Sigmoid colon (tissue), 7 donors: ENCODE measurements at places on chromosomes 7 and 10.
A peak's percentile ranks its signal among the peaks of the same experiment; 100 is the strongest.

DNA sequence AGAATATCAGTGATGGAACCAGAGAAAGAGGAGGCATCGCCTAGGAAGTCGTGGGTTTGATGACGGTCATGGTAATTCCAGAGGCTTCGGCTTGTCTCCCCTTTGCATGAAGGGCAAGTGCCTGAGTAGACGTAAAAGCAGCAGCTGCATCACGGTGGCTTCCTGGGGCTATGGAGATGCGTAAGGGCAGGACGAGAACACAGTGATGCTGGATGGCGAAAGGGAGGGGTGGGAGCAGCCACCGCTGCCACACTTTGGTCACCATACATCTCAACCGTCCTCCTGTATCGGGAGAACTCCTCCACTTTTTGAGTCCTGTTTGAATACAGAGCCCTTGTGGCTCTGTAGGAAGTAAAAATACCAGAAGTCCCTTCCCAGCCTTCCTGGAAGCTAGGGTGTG lies 182.7 kb downstream of the ZMYND11 start:
- DNase-seq: no peak

GRCh38 chr10:125158601-125159485 lies 1.5 kb downstream of the CTBP2 start:
- DNase-seq: peak; percentile 71

DNA sequence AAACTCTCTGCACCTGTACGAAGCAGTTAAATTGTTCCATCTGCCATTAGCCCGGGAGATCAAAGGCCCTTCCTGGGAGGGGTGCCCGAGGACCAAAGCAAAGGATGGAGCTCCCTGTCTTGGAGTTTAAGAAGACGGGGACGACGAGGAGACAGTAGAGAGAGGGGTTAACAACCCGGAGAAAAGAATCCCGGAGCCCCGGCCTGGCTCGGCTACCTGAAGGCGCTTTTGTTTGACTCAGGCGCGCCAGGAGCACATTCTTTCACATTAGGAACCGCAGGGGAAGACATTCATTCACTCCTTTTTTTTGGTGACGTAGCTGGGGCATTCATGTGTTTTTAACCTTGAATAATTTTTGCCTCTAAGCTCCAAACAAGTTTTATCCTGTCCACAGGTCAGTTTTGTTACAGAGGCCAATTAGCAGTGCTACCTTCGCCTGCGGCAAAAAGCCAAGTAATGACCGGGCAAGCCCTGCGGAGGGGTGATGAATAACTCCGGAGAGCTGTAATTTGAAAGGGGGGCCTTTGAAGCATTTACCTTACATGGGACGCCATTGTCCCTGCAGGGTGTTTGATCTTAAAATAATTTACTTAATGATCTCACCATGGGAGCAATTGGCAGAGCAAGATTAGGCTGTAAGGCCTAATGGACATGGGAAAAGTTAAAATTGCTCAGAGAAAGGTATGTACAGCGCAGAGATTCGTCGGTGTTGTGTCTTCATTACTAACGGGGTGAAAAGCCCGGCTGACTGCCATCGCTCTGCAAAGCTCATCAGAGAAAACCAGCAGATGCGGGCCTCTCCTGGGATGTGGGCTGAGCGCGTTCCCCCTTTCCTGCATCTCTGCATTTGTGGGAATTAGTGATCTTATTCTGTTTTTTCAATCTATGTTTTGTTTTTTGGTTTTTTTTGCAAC lies 258.0 kb upstream of the SP4 start:
- no peak for DNase-seq

DNA sequence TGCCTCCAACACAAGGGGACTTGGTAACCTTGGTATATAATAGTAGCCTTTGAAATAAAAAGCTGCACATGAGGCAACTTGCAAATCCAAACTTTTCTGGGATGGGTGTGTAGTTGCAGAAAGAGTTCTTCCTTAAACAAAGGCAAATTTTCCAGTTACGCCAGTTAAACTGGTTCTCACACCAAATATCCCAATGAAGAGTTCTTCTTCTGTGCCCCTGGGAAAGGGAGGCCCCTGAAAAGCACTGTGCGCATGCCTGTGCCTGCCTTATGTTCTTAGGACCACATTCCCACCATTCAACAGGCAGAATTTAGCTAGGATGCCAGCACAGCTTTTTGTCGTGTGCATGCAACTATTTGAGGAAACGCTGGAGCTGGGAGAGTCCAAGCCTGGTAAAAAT lies 164.8 kb upstream of the SLC25A13 start:
- no peak for DNase-seq

- DNase-seq: no peak
Measured at GRCh38 chr7:151380199-151381097, 29.4 kb downstream of the WDR86 start.

- DNase-seq: no peak
Measured at GRCh38 chr10:129057856-129058663, 409.0 kb upstream of the MGMT start.

- no peak for DNase-seq
Measured at GRCh38 chr7:90853205-90853604, 257.1 kb downstream of the CDK14 start.

DNA sequence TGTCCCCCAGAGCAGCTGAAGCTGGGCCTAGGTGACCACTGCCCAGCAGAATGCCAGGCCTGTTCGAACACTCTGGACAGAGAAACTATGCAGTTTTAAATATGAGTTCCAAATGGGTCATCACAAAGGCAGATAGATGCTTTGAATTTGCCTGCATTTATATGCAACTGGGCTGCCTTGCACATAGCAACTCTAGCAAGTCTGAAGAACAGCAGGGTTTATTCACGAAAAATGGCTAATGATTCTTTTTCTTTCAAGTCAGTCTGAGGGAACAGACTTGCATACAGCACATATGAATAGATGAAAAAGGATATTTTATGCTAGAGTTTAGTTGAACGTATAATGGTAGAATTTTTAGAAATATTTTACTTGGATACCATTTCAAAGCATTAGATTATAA lies 68.5 kb downstream of the SLC35B4 start:
- DNase-seq: no peak

DNA sequence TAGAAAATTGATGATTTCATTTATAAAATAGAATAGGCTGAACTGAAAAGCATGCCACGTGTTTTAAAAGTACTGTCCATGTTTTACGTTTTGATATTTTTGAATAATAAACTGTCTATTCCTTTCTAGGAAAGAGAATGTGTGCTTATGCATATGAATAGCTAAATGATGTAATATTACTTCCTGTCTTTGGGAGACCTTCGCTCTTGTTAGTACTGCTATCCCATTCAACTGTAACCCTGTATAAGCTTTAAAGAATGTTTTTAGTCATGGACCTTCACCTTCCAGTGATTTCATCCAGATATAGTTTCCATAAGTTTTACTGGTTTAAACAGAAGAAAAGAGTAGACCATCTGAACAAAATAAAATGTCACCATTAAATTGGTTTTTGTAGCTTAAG lies 274.4 kb upstream of the SEMA3A start:
- no peak for DNase-seq

- DNase-seq: no peak
Measured at GRCh38 chr10:93749218-93749799, 8.4 kb upstream of the LGI1 start.

DNA sequence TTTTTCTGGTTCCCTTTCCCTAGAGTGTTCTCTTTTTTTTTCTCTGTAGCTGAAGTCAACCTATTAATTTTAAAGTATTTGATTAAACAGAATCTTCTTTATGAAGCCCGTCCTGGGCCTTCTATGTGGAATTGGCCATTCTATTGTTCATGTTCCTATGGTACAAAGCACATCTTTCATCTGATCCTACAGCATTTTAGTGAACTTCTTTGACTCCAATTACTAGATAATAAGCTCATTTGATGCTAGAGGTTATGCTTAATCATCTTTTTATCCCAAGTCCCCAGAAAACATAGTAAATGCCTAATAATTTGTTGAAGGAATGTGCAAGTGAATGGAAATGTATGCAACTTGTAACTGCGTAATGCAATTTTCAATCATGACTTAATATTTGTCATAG lies 472.0 kb upstream of the KLF6 start:
- DNase-seq: no peak

- no peak for DNase-seq
Measured at GRCh38 chr7:66779669-66780409, 39.3 kb downstream of the RABGEF1 start.

- peak; percentile 71 for DNase-seq
Measured at GRCh38 chr7:117323851-117324711, 1.2 kb upstream of the WNT2 start.

DNA sequence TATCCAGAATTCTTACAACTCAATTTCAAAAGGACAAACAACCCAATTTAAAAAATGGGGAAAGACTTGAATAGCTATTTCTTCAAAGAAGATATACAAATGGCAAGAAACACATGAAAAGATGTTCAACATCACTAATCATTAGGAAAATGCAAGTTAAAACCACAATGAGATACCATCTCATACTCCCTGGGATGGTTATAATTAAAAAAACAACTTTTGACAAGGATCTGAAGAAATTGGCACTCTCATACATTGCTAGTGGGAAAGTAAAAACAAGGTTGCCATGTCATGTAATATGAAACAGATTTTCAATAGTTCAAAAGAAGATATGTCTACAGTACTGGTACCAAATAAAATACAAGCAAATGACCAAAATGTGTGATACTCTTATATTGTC lies 9.0 kb downstream of the OAT start:
- DNase-seq: no peak

DNA sequence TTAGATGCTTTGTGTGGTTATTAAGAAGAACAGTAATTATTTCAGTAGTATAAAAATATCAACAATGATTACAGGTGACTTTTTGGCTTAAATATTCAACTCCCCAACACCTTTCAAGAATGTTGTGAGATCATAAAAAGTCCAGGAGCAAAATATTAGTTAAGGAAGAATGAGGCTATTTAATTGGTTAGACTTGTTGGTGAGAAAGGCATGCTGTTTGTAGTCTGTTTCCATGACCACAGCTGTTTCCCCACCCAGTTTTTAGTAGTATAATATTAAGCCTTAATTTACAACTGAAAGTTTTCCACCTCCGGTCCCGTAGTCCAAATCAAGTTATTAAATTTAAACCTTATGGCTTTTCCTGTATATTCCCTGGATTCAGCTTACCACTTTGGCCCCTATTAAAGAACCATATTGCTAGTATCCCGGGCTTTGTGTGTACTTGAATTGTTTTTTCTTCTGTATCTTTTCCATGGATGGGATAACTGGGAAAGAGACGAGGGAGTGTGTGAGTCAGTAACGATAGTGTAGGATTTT lies 133.3 kb downstream of the CELF2 start:
- no peak for DNase-seq

DNA sequence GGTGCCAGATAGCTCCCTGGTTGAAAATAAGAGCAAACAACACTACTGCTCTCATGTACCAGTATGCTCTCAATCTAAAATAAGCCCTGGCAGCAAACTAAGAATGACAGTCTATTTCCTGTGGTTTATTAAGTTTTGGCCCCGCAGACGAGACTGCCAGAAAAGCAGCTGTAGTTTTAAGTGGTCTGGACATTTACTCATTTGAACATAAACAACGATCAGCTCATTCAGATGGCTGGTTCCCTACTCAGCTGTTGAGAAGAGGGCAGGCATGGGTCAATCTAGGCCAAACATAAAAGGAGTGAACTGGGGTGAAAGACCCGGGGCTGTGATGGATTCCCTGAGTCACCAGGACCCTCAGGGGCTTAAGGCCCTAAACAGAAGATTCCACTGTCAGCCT lies 4.5 kb downstream of the TRIL start:
- no peak for DNase-seq

- DNase-seq: no peak
Measured at GRCh38 chr10:129593953-129594352, 126.9 kb downstream of the MGMT start.

DNA sequence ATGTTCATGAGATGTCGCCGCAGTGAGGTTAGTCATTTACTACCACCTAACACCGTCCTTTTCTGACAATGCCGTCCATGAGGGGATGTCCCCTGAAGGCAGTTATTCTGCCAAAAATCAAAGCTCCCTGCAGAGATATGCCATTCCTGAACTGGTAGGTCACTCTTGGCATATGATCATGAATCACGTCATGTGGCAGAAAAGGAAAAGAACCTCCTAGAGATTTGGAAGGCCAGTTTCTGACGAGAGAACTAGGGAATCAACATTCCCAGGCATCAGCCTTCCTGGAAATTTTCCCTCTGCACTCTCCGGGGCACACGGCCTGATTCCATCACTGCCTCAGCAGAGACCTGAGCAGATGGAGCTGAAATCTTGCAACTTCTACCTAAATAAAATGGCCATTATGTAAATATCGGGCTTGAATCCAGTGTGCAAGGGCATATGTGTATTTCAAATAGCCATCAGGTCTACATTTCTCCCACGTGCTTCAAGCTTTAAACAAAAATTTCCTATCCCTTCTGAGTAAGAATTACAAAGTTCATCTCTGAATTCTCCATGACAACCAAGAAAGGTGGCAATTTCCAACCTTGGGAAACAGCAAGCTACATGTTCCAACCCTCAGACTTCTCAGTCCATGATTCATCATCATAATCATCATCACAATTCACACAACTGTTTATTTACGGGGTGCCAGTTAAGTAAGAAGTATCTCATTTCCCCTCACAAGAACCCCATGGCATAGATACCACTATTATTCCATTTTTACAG lies 46.5 kb downstream of the AMPH start:
- no peak for DNase-seq

DNA sequence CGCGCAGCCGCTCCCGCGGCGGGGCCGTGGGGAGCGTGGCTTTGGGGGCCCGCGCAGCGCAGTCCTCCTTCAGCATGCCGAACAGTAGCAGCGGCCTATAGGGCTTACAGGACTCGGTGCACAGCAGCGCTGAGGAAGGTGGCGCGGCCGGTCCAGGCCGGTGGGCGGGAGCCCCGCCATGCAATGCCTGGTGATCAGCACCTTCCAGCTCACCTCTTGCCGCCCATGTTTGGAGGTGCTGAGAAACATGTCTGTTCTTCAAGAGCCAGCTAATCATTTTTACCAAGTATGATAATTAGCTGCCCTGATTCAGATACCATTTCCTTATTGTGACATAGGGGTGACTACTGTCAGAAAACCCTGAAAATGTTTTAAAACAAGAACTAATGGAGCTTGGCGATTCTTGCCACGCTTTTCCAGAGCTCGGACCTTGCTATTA lies 33.5 kb upstream of the SFTPD start:
- DNase-seq: no peak

GRCh38 chr10:11387551-11388222 lies 223.8 kb downstream of the USP6NL start:
- DNase-seq: no peak

DNA sequence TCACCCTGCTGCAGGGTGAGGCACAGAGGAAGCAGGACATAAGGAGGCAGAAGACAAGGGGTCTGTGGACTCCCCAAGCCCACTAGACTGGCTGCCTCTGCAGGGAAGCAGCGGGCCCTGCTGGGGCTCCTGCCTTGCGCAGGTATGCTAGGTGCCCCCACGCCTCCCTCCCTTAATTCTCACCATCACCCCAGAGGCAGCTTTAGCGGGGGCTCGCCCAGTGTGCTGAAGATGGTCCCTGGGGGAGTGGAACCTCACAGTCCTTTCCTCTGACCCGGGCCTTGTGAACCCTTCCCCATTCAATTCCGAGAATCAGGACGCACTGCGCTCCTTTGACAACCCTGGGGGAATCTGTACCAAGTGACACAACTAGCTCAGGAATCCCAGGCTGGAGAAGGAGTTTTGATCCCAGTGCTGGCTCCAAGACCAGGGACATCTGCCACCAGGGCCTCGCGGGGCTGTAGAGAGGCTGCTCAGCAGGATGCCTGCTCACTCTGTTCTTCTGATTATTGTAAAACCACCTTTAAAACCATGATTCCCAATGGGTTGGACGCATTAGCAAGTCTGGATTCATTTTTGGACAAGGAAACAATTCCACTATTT lies 468.4 kb downstream of the TCERG1L start:
- no peak for DNase-seq

GRCh38 chr7:37961251-37961650 lies 40.8 kb downstream of the EPDR1 start:
- no peak for DNase-seq
